Activated naive CD4-positive, alpha-beta T cell treated with Interleukin-2 at 50 U/mL for 16 hours (primary cell): ENCODE measurements at places on chromosomes 5 and 9.
A peak's percentile ranks its signal among the peaks of the same experiment; 100 is the strongest.

- DNase-seq, result no peak
Observed at GRCh38 chr9:33619666-33620404, 95.8 kb downstream of the ANKRD18B start.

DNA sequence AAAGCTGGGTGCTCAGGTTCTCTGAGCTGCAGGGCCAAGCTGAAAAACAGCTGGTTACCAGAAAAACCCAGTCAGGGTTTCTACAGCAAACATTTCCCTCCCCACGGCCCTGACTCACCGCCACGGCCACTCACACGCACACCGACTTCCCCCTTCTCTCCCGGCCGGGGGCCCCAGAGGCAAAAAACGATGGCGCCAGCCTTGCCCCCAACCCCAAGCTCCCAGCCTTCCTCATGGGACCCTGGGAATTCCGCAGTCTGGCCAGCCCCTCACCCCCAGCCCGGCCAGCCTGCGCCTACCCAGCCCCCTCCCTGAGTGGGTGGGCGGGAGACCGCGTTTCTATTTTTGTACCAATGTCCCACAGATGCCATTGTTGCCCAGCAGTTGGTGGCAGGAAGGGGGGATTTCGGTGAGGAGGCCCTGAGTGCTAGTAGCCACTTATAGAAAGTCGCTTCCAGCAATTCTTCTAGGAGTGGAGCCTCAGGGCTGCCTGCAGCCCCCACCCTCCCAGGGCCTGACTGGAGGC, 18.4 kb downstream of the ENG start:
- no peak for DNase-seq

GRCh38 chr9:22041775-22042174, 32.7 kb upstream of the CDKN2B start:
- DNase-seq, result no peak

DNA sequence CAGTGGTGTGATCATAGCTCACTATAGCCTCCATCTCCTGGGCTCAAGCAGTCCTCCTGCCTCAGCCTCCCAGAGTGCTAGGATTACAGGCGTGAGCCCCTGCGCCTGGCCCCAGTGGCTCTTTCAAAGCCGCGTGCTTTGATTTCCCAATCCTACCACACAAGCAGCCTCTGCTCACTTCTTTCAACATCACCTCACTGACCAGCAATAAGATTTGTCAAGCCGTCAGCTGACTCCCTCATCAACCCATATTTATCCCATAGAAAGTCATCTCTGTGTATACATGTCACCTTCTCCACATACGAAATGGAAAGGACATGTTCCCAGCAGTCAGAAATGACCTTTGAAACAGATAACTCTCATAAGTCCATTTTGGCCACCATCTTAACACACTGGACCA, 26.0 kb downstream of the SLC31A2 start:
- DNase-seq, result no peak

- no peak for DNase-seq
Observed at GRCh38 chr9:128987805-128988204, 40.3 kb downstream of the NUP188 start.

- no peak for DNase-seq
Observed at GRCh38 chr9:86674487-86674886, 272.8 kb downstream of the GAS1 start.

- DNase-seq, result no peak
Observed at GRCh38 chr9:80691229-80691628, 998.1 kb downstream of the TLE1 start.

GRCh38 chr5:31397926-31398557, 133.9 kb downstream of the DROSHA start:
- no peak for DNase-seq

GRCh38 chr5:16603295-16603694, 13.5 kb downstream of the RETREG1 start:
- no peak for DNase-seq

GRCh38 chr9:96453625-96454024, 3.7 kb downstream of the HABP4 start:
- no peak for DNase-seq

- DNase-seq, result no peak
Observed at GRCh38 chr5:19987612-19988361, at the start of gene CDH18. Gene CDH18, minus strand, starts transcription at chr5:19988200. Its CDS starts 149,214 bp downstream, at chr5:19838986.

DNA sequence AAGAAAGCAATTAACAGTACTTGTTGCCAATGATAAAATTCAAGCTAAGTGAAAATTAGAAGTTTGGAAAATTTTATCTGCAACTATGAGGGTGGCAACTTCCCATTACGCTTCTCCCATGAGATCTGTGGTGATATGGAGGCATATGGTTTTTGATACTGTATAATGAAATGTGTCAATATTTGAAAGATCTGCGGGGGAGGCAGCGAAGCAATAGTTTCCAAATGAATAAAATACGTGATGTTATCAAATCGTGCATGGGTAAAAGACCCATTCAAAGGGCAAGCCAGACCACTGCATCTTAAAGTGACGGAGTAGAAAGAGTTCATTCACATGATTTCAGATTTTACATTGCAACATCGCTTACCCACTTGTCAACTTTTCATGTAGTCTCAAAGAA, 20.9 kb upstream of the BOD1 start:
- no peak for DNase-seq

DNA sequence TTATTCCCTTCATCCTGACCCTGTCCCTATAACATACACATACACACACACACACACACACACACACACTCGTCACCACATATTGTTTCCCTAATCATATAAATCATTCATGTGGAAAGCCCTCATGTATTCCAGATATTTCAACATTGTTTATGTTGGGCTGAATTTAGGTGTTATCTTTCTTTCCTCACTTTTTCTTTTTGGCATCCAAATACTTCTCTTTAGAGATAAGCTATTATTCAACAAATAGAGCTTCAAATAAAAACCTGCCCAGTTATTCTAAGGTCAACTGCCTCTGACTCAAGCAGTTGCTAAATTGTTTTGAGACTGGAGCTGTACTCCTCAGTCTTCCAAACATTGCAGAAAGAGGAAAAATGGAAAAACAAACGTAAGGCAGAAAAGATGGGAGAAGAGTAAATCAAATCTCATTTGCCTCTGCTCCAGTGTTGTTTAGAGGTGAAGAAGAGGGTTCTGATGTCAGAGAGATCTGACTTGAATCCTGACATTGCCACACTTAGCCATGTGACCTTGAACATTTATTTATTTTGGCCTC, 215.7 kb downstream of the GAS1 start:
- DNase-seq, result no peak

- DNase-seq, result no peak
Observed at GRCh38 chr5:105882956-105883481, 1787.7 kb downstream of the EFNA5 start.

DNA sequence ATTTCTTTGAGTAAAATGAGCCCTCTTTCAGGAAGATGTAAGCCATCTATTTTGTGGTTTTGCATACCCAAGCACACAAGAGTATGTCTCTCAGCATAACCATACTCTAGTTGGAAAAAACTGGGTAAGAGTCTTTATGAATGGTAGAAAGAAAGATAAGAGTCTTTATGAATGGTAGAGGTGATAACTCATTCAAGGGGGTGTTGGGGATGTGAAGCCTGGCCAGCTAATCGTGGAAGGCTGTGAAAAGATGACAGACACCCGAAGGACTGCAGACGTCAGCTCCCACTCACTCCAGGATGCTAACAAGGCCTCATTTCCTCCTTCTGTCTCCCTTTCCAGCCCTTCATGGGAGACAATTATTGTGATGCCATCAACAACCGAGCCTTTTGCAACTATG, 228.5 kb downstream of the PAPPA start:
- no peak for DNase-seq

DNA sequence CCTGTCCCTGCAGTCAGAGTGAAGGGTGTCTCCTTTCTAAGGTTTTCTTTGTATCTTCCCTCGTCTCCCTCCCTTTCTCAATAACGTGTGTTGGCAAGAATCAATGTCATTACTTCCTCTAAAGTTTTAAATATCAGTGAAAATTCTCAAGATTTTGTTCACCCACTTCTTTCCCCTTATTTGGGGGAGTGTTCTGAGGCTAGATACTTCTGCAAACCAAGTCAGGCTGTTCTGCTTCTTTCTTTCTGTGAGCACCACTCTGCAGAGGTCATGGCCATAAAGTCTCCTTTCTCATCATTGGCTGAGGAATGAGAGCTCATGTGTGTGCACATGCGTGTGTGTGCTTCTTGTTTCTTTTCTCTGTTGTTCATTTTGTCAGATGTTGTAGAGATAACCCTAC, 26.6 kb upstream of the SPATA31C2 start:
- DNase-seq, result no peak

- no peak for DNase-seq
Observed at GRCh38 chr5:129899454-129899853, 4.8 kb upstream of the CHSY3 start.

DNA sequence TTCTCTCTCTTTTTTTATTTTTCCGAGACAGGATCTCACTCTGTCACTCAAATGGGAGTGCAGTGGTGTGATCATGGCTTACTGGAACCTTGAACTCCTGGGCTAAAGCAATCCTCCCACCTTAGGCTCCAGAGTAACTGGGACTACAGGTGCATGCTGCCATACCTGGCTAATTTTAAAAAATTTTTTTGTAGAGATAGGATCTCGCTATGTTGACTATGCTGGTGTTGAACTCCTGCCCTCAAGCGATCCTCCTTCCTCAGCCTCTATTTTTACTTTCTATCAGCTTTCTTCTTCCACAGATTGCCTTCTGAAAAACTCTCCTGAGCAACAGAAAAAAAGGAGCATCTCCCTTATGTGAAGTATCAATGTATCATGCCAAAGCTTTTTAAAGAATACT, 14.1 kb upstream of the ERBIN start:
- no peak for DNase-seq

- DNase-seq, result no peak
Observed at GRCh38 chr5:61666064-61666621, 334.1 kb downstream of the ZSWIM6 start.

DNA sequence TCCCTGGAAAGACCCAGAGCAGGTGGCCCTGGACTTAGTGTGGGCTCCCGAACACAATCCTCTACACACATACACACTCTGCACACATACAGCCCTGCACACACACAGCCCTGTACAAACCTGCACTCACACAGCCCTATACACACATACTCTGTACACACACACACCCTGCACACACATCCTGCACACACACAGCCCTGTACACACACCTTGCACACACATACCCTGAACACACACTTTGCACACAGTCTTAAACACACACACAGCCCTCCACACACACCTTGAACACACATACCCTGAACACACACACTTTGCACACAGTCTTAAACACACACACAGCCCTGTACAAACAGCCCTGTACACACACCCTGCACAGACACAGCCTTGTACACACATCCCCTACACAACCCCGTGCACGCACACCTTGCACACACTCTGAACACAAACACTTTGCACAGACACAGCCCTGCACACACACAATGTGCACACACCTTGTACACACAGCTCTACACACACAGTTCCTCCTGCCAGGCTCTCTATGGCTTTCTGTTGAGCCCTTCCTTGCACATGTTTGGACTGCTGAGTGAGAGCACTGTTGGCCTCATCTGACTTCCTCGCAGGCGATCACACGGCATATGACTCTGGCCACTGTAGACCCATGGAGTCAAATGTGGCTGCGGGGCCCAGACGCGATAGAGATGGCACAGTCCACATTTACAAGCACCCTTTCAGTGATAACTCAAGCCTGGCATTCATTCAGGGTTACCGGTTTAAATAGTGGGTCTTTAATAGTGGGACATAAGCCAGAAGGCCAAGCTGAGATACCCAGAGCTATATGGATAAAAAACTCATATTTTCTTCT, 245.7 kb upstream of the IRX1 start:
- no peak for DNase-seq

- no peak for DNase-seq
Observed at GRCh38 chr5:43270645-43271044, 42.6 kb downstream of the HMGCS1 start.

- no peak for DNase-seq
Observed at GRCh38 chr9:17761984-17762676, 183.3 kb downstream of the SH3GL2 start.

DNA sequence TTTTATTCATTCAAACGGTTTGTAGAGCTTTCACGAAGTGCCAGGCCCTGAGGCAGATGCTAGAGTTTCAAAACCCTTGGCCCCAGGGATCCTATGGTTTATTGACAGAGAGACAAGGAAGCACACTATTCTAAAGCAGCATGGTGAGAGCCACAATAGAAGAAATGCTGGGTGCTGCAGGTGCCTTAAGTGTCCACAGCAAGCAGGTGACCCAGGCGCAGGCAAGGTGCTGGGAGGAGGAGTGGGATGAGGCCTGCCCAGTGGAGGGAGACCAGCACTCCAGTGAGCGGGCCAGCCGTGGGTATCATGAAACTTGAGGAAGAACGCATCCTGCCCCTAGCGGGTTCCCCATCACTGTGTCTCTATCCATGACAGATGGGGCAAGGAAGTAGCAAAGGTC, 71.0 kb downstream of the OSMR start:
- DNase-seq, result no peak

GRCh38 chr9:127578952-127579853, 32.9 kb upstream of the STXBP1 start:
- peak; percentile 80 for DNase-seq

- no peak for DNase-seq
Observed at GRCh38 chr9:134930398-134930797, 12.7 kb upstream of the FCN1 start.

GRCh38 chr5:60366489-60366888, 333.5 kb downstream of the DEPDC1B start:
- no peak for DNase-seq

DNA sequence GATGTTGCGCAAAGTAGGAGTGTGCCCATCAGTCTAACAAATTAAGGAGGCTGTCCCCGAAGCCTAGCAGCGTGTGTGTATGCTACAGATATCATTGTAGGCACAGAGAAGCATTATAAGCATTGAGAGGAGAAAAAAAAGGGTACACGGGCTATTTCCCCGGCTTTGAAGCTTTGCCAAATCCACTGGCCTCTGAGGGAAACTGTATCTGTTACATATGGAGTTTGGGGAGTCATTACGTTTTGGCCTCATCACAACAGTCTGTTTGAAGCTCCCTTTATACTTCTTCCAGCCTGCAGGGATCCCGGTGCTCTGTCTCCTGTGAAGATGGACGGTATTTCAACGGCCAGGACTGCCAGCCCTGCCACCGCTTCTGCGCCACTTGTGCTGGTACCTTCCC, 205.9 kb downstream of the RFK start:
- DNase-seq, result no peak

DNA sequence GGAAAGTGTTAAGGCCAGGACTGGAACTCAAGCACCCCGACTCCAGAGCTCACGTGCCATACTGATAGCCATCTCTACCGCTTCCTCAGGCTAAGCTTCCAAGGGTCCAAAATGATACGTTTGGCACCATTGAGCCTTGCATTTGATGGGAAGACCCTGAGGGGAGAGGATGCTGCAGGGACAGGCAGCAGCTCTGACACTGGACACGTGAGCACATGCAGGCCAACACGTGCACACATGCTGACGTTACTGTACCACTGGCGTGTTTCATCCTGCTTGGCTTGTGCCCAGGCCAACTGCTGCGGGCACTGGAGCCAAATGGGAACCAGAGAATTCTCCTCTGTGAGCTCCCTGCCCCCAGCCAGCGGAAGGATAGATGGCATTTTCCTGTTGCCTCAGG, 5.2 kb downstream of the FAT2 start:
- no peak for DNase-seq

DNA sequence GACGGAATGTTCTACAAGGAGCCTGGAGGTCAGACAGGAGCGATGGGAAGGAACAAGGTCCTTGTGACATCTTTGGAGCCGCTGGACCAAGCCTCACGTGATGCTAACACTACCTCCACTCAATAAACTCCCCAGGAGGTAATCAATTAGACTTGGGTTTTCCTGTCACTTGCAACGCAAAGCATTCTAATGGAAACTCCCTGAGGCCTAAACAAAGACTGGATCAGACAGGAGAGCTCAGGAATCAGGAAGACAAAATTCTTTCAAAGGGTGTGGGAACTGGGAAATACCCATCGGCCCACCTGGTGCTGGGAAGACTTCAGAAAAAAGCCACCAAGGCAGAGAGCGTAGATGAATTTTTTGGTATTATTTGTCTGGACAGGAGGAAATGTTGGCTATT, 22.3 kb upstream of the UNC5A start:
- no peak for DNase-seq
